Stimulated activated CD4-positive, alpha-beta T cell treated with anti-CD3 and anti-CD28 coated beads, Interleukin-4, amount 100 ng/mL, for 24 hours (primary cell): ENCODE measurements at places on chromosomes 12 and 14.

DNA sequence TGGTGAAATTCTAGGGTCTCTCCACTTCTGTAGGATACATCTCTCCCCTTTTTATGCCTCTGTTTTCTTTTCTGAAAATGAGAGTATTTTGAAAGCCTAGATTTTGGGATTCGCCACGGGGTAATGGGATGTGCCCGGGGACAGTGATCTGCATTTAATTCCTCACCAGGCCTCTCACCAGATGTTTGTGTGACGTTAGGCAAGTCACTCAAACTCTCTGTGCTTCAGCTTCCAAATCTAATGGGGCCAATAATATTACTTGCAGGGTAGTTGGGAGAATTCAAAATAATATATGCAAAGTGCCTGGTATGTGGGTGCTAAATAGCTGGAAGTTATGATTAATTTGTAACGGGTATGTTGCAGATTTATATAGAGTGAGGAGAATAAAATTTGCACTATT, 78.8 kb downstream of the C12orf75 start:
- no peak for DNase-seq

DNA sequence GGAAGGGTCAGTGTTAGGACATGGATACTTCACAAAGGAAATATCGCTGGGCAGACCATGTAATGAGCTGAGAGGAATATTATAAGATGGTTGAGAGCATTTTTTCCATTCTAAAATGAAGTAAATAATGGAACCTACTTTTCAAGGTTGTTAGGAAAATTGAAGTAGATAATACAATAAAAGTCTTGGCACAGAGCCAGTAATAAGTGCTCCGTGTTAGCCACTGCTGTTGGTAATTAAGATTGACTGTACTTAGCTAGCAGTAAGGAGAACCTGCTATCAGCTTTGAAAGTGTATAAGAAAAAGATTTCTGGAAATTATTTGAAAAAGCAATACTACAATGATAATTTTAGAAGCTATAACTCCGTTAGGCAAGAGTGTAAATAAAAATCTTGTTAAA, 77.6 kb downstream of the SCAF11 start:
- DNase-seq = no peak

GRCh38 chr12:132314516-132315233, 14.7 kb downstream of the GALNT9 start:
- DNase-seq = no peak

- no peak for DNase-seq
Measured at GRCh38 chr14:74647678-74648461, 35.8 kb upstream of the LTBP2 start.

DNA sequence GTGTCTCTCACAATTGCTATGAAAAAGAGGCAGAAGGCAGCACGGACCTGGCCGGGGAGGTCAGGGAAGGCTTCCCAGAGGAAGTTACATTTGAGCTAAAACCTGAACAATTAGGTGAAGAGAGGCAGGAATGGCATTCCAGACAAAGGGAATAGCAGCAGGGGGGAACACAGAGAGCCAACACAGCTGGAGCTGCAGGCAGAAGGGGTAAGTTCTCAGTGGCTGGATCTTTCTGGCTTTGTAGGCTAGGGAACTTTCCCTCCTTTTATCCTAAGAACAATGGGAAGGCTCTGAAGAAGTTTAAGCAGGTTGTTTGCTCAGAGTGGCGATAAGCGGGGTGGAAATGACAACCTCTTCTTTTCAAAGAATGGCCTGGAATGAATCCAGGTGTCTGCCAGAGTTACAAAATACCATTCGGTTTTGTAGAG, 100.0 kb downstream of the PRIMA1 start:
- no peak for DNase-seq

- DNase-seq = no peak
Measured at GRCh38 chr12:110860833-110861296, 14.1 kb downstream of the CCDC63 start.

GRCh38 chr12:112876506-112876905, 30.3 kb upstream of the OAS1 start:
- no peak for DNase-seq

DNA sequence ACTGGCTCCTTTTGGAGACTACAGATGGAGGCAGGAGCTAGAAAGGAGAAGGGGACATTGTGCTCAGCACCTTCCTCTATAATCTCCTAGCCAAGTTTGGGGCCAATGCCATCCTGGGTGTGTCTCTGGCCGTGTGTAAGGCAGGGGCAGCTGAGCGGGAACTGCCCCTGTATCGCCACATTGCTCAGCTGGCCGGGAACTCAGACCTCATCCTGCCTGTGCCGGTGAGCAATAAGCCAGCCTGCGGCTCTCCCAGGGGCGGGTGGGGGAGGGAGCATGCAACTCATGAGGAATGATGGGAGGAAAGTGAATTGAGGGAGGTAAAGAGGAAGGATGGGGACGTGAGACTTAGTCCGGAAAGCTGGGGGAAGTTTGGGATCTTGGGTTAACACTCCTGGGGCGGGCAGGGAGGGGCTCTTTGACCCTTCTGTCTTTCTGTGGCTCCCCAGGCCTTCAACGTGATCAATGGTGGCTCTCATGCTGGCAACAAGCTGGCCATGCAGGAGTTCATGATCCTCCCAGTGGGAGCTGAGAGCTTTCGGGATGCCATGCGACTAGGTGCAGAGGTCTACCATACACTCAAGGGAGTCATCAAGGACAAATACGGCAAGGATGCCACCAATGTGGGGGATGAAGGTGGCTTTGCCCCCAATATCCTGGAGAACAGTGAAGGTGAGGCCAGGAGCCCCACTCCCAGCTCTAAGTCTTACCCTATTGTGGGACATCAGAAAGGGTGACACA, 3.3 kb downstream of the ENO2 start:
- DNase-seq = no peak

DNA sequence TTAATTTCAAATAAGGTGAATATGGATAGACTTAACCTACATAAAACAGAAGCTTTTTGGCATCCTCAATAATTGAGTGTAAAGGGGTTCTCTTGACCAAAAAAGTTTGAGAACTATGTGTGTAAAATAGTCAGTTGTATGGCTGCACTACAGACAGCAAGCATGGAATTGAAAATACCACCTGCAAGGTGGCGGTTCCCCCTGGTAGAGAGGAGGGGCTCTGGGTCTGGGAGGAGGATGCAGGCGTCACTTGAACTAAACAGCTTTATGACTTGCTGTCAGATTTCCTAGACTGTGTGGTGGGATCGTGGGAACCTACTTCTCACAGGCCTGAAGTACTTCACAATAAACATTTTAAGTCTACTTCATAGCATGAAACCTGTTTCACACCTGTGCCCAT, 6.3 kb downstream of the EVL start:
- DNase-seq = no peak

DNA sequence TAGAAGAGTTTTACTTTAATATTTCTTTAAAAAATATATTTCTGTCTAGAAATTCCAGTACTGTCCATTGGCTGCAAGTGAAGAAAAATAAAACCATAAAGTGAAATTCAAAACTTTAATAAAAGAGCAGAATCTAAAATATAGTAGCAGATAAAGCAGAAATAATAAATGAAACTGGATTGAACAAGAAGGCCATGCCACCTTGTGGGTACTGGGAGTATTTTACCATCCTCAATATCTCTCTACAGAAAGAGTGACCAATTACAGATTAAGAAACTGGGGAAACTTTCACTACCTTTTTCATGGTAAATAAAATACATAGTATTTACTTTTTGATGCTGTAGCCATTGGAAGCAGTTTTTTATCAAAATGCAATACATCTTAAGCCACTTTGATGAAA, 220.5 kb downstream of the BCAT1 start:
- DNase-seq = no peak

DNA sequence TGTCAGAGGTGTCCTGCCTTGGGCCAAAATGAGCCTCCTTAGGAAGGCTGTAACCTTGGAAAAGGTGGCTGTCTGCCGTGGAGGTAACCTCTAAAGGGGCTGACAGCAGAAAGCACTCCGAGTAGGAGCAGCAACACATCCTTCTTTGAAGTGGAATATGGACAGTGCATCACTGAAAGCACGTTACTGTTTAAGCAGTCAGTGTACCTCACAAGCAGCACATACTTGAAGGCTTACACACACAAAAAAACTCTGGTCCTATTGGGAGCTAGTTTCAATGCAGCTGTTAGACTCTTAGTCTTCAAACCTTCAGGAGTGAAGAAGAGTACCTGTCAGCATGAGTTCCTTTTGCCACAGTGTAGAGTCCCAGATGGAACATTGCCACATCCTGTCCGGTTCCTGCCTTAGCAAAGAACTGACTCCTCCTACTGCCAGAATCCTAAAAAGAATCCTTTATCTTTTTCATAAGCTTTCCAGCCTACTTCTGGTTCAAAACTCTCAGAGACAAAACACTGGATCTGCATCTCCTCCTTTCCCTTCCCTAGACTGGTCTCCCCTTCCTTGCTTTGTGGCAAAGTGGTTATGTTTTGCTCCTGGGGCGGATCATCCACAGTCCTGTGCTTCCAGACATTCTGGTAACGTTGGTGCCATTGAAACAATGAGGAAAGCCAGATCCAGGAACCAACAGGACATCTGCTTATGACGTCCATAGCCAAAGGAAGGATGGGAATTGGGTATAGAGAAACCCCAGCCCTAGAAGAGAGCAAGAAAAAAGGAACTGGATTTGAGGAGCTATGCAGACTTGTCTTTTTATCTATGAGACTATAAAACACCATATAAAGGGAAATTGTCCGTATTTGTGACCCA, 8.5 kb upstream of the MDM1 start:
- DNase-seq = no peak

DNA sequence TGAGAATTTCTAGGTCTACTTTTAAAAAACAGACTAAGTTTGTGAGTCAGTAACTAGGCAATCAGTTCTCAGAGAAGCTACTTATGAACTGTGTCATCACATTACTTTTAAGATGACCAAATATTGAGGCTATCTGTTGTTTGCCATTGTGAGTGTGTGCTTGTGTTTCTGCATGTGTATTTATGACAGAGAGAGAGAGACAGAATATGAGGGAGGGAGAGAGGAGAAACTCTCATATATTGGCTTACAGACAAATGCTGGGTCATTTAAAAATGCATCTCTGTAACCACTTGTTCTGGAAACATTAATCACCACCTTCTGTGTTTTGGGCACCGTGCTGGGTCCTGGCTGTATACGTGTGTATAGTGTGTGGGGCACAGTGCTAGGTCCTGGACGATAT, 161.5 kb upstream of the FRMD6 start:
- DNase-seq = no peak

DNA sequence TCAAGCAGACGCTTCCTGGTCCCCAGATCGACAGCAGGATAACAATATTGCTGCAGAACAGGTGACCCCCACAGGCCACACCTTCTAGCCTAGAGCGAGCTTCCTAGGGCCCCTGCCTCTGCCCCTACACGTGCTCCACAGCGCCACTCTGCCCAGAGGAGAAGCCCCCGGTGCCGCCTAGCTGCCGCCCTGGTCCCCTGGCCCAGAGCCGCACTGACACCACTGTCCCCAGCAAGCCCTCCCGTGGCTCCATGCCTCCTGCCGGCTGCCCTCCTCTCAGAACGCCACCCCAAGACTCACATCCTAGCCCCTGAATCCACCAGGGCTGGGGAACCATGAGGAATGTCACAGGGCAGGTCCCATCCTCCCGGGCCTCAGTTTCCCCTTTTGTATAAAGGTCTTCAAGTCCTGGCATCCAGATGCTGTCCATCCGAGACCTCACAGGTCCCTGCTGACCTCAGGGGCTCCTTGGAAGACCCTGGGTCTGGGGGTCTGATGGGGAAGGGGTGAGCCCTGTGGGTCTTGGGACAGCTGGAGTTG, 31.0 kb downstream of the JAG2 start:
- DNase-seq = no peak

DNA sequence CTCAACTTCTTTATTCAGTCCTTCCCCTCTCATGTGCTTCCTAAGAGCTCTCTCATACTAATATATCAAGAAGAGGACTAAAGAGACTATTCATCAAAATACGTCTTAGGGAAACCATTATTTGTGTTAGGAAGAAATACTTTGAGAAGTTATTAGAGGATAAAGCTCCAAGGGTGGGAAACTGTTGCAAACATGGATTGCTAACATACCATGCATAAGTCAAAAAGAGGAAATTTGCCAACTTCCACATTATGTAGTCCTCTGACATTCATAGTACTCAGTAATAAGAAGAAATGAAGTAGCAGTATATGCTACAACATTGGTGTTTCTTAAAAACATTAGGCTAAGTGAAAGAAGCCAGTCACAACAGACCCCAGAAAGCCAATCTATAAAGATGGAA, 128.8 kb upstream of the CLEC14A start:
- no peak for DNase-seq

DNA sequence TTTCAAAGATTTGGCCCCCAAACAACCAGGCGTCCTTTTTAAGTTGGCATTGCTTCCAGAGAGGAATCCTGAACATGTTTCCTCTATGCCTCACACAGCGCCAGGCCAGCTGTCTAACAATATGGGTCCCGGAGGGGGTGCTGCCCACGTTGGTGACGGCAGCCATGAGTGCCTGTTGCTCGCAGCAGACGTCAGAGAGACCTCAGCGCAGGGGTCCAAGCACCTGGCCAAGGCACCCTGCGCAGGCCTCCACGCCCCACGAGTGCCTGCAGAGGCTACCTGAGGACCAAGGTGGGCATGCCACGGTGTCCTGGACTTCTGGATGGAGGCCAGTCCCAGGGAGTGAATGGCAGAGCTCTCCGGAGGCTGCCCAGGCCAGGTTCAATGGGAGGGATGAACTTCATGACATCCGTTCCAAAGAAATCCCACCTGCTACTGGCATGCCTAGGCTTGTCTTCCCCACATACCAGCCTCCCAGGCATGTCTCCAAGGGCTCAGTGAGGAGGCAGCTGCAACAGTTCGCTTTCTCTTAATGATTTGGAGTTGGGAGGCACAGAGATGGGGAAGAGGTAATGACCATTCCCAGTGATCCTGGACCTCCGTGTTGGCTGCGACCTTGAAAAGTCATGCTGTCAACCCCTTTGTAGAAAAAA, 11.6 kb upstream of the FOXN3 start:
- no peak for DNase-seq

GRCh38 chr12:113077057-113077858, 20.7 kb downstream of the DTX1 start:
- DNase-seq = no peak

DNA sequence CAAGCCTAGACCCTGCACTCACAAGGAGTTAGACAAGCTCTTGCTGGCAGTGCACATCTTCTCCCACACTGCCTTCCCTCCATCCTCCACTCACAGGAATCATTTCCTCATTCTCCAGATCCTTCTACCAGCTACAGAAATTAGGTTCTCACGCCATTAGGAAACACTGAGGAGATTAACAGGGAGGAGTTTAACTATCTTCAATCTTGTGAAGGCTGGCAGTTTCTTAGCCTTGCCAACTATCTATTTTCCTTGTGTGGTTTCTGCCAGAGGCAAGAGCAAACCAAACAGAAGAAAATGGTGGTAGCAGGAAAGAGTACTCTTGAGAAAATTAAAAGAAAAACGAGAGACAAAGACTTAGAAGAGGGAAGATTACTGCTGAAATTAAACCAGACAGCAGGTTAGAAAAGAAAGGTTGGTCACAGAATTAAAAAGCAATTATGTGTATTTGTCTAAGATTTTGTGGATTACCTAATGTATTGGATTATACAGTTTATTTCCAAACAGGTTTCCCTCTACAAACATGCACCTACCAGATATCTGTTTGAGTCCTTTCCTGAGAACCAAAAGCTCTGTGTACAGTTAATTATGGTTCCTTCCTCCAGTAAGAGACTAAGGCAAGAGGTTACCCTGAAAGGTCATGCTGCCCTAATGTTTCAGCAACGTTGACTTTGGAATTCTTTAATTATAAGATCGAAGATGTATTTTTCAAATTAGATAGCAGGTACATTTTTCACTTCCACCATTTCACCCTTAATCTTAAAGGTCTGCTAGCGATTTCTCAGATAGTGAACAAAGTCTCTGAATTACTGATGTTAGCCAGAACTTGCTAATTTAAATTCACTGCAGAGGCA, 5.0 kb downstream of the RERG start:
- DNase-seq = no peak
